ENCODE measurements at places on chromosomes 7 and 10.

DNA sequence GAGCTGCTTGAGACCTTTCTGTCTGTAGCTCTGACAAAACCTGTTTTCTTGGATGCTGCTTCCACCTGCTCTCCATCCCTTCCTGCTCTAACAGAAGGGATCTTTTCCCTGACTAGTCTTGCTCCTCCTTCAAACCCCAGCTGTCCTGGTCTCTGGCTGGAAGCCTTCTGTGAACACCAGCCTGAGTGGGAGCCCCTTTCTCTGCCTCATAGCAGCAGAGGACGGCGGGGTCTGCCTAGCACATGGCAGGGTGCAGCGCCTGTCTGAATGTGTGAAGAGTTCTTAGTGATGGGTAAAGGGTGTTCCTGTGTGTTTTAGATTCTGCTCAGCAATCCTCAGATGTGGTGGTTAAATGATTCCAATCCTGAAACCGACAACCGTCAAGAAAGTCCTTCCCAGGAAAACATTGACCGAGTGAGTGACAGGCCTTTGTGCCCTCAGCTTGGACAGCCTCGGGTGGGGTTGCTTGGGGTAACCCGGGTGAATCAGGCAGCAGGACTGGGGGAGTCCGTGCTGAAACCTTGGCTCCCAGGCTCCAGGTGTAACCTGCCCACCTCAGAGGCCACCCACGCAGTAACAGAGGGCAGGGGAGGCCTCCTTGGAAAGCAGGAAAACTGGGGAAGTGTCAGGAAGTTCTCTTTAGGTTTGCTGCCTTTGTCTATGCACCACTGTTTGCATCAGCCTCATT, 34.1 kb downstream of the NUB1 start:
- no peak for DNase-seq

DNA sequence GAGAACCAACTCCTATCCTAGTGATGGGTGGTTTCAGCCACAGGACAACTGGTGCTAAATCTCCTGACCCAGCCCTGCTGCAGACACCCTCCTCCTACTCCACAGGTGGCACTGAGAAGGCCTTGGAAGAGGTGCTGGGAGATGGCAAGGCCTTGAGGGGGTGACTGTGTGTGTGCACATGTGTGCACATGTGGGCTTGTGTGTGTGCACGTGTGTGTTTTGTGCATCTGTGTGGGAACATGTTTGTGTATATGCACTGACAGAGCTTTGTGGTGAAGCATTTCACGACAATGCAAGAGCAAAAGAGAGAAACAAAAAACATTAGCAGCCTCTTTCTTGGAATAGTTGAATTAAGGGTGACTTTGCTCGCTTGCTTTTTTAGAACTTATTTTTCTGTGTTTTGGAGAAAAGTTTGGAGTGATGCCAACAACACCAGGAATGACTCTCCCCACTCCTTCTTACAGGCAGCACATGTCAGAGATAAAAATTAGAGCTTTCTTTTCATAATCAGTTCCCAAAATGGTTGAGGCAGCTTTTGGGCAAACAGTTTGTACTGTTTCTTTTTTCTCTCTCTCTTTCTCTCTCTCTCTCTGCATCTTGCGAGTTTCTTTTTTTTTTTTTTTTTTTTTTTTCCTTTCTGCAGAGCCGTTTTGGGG, 69.5 kb downstream of the SEC61G start:
- no peak for DNase-seq

- DNase-seq: no peak
Observed at GRCh38 chr7:145293754-145294153, 457.9 kb upstream of the TPK1 start.

DNA sequence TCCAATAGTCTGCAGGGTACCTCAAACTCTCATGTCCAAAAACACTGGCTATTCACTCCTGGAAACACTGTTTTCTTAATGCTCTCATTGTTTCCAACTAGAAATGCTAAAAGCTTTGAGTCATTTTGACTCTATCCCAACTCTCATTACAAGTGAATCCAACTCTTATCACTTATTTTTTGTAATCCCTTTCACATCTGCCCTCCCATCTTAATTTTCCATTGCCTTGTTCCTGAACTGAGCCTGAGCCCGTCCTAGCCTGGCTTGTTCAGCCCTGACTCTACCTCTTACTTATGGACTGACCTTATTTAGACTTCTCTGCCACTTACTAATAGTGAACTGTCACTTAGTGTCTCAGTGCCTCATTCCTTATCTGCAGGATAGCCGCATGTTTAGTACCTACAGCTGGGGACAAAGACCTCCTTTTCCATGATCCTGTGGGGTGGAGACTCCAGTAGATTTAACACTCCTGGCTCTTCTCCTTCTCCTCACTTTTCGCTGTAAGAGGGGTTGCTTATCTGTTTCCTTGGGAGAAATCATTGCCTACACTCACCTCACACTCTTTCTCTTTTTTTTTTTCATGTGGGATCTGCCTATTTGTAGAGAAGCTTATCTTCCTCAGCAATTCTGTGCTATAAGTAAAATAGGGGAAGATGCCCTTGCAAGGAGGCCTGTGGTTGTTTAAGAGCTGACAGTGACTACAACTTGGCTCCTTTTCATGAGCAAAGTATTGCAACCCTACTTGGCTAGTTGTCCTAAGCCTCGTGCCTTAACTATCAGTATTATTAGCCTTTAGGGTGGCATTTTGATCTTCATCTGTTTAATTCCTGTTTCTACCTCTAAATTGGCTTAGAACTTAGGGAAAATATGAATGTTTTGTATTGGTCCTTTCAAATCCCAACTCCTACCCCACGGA, 56.4 kb downstream of the SLC16A12 start:
- DNase-seq: peak; percentile 55

- peak; percentile 16 for DNase-seq
Observed at GRCh38 chr7:45215601-45216062, 58.0 kb downstream of the RAMP3 start.

Measured in OCI-M1 (cell line).